ENCODE measurements at places on chromosomes 3 and 15.

DNA sequence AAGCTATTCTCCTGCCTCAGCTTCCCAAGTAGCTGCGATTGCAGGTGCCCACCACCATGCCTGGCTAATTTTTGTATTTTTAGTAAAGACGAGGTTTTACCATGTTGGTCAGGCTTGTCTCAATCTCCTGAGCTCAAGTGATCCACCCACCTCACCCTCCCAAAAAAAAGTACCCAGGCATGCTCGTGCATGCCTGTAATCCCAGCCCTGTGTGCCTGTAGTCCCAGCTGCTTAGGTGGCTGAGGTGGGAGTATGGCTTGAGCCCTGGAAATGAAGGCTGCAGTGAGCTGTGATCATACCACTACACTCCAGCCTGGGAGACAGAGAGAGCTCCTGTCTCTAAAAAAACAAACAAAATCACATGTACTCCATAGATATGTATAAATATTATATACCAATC, 176.5 kb downstream of the SOX2 start:
- no peaks in the 10 kb centered on the region for H3K4me1 ChIP-seq
- no peaks in the 10 kb centered on the region for H3K27me3 ChIP-seq
- H3K4me3 ChIP-seq = no peak overlapping the region

DNA sequence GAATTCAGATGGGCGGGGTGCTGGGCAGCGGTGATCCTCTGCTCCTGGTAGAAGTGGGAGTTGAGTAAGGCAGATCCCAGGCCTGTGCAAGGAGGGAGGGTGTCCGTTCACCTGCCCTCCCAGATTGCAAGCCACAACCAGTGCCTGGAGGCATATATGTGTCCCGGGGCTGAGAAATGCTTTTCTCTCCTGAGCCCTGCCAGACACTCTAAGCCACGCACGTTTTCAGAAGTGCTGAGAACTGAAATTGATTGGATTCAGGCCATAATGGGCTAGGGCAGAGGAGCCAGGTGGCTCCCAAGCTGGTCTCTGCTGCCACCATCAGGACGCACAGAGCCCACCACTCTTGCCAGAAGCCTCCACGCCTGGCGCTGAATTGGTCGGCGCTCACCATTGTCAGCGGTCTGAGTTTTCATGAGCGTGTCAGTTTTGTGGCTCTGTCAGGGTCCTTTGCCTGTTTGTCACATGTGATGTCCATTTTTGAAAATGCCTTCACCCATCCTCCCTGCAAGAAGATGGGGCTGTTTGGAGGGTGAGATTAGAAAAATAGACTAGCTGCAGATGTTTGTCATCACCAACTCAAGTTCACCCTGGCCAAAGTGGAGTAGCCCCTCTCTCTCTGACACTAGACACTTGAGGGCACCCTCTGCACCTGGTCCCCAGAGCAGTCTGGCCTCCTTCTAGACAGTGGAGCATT, 15.4 kb upstream of the BFSP2 start:
- no peaks in the 10 kb centered on the region for H3K4me1 ChIP-seq
- no peaks in the 10 kb centered on the region for H3K36me3 ChIP-seq
- H3K27ac ChIP-seq = no peak overlapping the region
- H3K27me3 ChIP-seq = no peaks in the 10 kb centered on the region

- no peak overlapping the region for H3K27ac ChIP-seq
- no peaks in the 10 kb centered on the region for H3K4me1 ChIP-seq
- no peak overlapping the region for H3K4me3 ChIP-seq
- H3K27me3 ChIP-seq = no peaks in the 10 kb centered on the region
- no peak for DNase-seq
- H3K36me3 ChIP-seq = no peaks in the 10 kb centered on the region
Observed at GRCh38 chr3:125186261-125186787, 26.2 kb downstream of the SLC12A8 start.

DNA sequence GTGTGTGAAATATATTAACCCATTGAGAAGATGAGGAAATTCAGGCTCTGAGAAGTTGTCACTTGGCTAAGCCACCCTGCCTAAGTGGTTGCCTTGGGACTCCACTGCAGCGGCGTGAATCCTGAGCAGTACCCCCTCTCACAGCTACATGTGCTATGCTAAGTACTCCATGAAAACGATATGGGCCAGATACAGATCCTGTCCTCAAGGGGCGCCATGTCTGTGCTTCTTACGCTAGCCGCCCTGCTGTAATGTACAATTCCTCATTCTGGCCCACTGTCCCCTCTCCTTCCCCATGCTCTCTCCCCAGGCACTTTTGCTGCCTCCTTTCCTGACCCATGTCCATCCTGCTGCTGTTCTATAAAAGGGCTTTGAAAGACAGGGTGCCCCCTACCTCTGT, 140.3 kb downstream of the FEZF2 start:
- H3K4me3 ChIP-seq = no peak overlapping the region
- H3K4me1 ChIP-seq = no peaks in the 10 kb centered on the region
- no peaks in the 10 kb centered on the region for H3K36me3 ChIP-seq
- no peak for DNase-seq
- no peaks in the 10 kb centered on the region for H3K27me3 ChIP-seq

DNA sequence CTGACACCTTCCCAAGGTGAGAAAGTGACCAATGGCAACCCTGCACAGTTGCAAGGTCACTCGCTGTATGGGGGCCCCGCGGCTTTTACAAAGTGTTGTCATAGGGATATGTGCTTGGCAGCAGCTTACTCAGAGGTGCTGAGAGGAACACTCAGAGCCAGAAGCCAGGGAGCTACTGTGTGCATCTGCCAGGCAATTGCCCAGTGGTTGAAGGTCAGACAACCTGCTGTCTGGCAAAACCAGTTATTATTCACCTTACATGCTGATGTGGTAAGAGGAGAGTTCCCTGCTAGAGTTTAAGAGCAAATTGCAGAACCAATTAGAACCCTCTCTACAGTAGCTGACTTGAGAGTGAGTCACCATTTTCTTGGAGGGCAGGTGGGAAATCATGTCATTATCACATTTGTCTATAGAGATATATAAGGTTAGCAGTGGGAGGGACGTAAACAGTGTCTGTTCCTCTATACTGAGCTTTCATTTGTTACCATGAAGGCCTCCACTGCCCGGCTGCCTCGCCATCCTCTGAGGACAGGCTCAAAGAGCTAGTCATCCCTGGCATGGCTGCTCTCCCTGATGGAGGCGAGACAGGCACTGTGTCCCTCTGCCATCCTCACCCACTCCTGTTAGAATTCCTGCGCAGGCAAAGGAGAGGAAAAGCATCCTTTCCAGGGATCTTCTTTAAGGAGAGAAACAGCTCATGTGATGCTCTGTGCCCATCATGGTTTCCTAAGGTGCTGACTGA, 274.4 kb downstream of the PLCL2 start:
- no peak overlapping the region for H3K4me3 ChIP-seq
- DNase-seq = no peak
- H3K27me3 ChIP-seq = no peaks in the 10 kb centered on the region
- peaks cover 14% of the 10 kb centered on the region for H3K36me3 ChIP-seq

GRCh38 chr3:193248848-193249468, 7.9 kb downstream of the PLAAT1 start:
- no peak overlapping the region for H3K4me3 ChIP-seq
- no peaks in the 10 kb centered on the region for H3K4me1 ChIP-seq
- H3K36me3 ChIP-seq = no peaks in the 10 kb centered on the region
- H3K27ac ChIP-seq = no peak overlapping the region
- no peaks in the 10 kb centered on the region for H3K27me3 ChIP-seq
- no peak for DNase-seq

DNA sequence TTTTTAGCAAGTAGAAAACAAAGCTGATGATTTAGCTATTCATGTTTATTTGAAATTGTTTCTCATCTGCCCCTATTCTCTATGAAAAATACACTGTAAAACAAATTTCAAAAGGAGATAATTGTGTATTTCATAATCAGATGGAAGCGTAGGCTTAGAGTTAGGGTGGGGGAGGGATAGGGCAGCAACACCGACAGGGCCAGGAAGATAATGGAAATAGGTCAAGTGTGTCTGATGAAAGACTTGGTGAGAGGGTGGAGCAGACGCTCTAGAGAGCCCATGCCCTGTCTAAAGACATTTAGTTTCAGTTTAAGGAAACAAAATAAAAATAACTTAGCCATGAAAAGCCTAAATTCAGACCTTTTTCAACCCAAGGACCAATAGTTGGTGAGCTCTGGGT, 51.6 kb upstream of the ARL6 start:
- no peaks in the 10 kb centered on the region for H3K36me3 ChIP-seq
- DNase-seq = no peak
- no peak overlapping the region for H3K27ac ChIP-seq
- H3K27me3 ChIP-seq = no peaks in the 10 kb centered on the region

DNA sequence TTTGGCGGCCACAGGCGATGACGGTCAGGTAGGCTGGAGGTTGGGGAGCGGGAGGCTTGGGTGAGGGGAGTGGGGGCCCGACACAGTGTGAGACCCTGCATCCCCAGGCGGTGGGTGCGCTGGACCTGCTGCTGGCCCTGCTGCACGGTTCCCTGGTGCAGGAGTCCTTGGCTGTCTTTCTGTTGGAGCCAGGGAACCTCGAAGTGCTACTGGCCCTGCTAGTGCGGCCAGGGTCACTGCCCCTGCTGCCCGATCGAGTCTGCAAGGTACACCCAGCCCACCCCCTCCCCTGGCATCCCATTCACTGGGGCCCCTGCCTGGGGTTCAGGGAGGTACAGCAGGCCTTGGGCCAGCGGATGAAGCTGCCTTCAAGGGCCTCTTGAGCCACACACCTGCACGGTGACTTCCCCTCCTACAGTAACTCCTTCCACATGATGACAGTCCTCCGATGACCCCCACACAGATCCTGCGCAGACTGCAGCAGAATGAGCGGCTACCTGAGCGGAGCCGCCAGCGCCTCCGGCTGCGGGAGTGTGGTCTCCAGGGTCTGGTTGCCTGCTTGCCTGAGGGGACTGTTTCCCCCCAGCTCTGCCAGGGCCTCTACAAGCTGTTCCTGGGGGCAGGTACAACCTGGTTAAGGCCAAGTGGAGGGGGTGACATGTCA, 19.5 kb downstream of the NBEAL2 start:
- H3K4me3 ChIP-seq = no peak overlapping the region
- no peaks in the 10 kb centered on the region for H3K36me3 ChIP-seq
- H3K27me3 ChIP-seq = no peaks in the 10 kb centered on the region
- H3K27ac ChIP-seq = no peak overlapping the region
- DNase-seq = peak; percentile 47

All from right lobe of liver (tissue), 6 donors.